ENCODE measurements at places on chromosomes 5 and 9. TPM values are rescaled to one million over a fixed set of nuclear protein-coding genes. Genes with fewer than 3 reads are reported as not detected.

The IFNK gene
- polyA plus RNA-seq: not detected

DNA sequence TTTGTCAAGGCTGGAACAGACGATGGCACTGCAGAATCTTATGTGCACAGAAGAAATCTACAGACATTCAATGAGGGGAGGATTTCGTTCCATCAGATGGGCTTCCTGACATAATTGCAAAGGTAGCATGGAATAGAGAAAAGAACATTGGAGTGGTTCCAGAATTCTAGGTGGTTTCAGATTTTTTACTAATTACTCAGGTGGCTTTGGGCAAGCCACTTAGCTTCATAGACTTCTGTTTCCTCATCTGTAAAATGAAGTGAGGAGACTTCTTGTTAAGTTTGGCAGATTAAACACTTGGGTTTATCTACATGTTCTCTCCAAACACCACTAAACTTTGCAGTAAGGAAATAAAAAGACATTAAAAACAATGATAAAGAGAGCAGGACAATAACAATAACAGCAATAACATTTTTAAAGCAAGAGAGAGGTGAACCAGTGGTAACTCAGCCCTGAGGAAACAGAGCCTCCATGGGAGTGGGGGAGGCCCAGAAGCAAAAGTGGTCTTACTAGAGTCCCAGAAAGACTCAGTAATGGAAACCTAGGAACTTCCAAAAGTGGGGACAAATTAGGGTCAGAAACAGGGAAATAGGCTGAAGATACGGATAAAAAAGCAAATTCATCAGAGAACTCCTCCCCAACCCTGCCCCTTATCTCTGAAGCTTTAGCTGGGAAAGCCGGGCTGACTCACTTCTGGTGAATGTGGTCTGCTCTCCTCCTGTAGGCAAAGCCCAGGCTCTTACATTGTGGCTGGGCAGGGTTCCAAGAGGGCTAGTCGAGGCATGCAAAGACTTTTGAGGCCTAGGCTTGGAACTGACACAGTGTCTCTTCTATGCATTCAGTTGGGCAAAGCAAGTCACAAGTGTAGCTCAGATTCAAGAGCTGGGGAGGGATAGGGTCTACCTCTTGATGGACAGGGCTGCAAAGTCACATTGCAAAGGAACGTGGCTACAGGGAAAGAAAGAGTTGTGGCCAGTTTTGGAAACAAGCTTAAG is 11.8 kb upstream of the ACTBL2 start:
- peak; percentile 42 for DNase-seq

GRCh38 chr9:16306586-16306985 is 563.9 kb downstream of the BNC2 start:
- no peak for DNase-seq

GRCh38 chr5:16104961-16105360 is 74.6 kb downstream of the MARCHF11 start:
- DNase-seq: no peak

DNA sequence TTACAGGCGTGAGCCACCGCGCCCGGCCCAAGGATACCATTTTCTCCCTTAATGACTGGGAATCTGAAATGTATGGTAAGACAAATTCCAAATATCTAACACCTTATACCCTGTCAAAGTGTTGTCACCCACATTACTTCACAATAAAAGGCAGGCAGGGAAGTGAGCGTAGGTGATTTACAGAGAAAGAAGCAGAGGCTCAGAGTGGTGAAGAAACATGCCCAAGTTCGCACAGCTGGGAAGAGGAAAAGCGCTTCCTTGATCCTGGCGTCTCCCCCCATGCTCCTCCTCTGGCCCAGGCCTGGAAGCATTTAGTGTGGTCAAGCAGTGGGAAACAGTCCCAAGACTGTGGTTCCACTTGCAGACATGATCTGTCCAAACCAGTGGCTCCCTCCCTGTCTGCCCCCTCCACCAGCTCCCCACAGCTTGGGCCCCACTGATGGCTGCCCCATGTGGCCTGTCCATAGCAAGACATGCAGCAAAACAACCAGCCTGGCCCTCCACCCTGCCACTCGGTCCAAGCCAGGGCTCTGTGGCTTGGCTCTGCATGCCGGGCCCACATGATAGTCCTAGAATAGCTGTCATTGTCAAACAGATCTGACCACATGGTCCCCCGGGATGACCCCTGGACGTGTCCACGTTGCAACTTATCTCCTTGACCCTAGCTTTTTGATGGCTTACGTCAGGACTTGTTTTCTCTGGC is 107.2 kb downstream of the TTLL11 start:
- no peak for DNase-seq

All from muscle of leg (tissue), 16 donors.